OCI-M1 (cell line): ENCODE measurements at places on chromosomes 1 and 21.
A peak's percentile ranks its signal among the peaks of the same experiment; 100 is the strongest.

DNA sequence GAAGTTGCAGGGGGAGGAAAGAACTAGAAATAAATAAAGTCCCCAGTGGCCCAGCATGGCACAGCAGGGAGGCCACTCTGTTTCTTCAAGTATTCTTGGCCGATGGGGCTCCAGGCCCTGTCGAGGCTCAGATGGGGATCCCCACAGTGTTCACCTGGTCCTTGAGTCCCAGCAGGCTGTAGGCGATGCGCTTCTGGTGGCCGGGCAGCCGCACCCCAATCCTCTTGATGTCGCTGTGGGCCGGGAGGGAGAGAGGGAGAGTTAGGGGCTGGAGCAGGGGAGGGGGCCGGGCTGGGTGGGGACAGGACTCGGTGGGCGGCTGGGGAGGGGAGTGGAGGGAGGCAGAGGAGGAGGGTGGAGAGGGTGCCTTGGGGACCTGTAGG is 30.8 kb downstream of the EPHA2 start:
- DNase-seq: no peak

DNA sequence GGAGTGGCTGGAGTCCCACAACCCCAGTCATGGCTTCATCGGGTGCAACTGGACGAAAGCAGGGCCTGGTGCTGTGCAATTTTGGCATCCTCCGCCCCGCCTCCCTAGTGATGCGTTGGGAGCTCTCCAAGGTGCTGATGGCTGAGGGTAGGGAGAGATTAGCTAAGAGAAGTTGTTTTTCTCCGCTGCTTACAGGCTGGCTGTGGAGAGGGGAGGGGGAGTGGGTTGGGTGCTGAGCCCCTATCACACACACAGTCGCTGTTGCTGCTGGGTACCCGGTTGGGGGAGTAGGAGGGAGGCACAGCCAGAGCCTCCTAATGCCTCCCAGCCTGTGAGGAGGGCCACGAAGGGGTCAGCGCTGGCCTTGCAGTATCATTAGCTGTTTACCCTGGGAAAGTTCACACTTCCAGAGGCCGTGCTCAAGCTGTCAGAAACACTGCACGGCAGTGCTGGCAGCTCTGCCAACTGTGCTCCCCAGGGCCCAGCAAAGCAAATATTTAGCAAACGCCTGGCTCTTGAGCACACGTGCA is 110.0 kb downstream of the GRIK3 start:
- DNase-seq: peak; percentile 74

DNA sequence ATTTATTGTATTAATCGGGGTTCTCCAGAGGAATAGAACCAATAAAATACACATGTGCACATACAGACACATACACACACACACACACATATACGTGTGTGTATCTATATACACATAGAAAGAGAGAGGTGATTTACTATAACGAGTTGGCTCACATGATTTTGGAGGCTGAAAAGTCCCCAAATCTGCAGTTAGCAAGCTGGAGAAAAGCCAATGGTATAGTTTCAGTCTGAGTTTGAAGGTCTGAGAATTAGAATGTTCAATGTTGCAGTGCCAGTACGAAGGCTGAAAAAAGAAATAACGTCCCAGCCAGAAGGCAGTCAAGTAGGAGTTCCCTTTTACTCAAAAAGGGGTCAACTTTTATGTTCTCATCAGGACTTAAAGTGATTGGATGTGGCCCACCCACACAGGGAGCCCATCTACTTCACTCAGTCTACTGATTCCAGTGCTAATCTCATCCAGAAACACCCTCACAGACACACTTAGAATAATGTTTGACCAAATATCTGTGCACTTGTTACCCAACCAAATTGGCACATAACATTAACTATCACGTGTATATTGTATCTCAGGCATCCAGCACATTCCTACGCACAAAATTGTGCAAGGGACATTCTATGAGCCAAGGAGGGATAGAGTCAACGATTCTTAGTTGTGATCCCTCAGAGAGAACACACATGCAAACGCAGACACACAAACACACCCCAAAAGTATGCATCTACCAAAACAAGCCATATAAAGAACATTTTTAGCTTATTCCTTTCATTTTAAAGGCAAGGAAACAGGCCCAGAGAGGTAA is 195.5 kb upstream of the DUSP10 start:
- no peak for DNase-seq

- DNase-seq: no peak
These were observed 114.9 kb upstream of the GUCA2B start for GRCh38 chr1:42038261-42038660.

DNA sequence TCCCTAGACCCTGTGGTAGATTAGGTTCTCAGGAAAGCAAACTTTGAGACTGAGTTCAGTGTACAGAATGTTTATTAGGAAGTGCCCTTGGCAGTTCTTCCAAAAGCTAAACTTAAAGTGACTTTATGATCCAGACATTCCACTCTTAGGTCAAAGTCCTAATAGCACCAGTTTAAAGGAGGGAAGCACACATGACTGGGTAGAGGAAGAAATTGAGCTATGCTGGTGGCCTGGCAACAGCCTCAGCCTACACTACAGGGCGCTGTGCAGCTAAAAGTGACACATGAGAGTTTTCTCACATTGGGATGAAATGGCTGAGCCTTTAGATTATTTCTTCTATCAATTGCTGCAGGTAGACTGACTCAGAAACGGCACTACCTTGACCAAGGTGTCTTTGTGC is 280.4 kb downstream of the BRINP2 start:
- DNase-seq: peak; percentile 7

GRCh38 chr1:186429017-186429416 is 31.9 kb downstream of the PDC start:
- no peak for DNase-seq

GRCh38 chr1:108053270-108054013 is 88.5 kb upstream of the VAV3 start:
- no peak for DNase-seq

GRCh38 chr1:199448646-199449045 is 578.9 kb upstream of the NR5A2 start:
- DNase-seq: no peak

DNA sequence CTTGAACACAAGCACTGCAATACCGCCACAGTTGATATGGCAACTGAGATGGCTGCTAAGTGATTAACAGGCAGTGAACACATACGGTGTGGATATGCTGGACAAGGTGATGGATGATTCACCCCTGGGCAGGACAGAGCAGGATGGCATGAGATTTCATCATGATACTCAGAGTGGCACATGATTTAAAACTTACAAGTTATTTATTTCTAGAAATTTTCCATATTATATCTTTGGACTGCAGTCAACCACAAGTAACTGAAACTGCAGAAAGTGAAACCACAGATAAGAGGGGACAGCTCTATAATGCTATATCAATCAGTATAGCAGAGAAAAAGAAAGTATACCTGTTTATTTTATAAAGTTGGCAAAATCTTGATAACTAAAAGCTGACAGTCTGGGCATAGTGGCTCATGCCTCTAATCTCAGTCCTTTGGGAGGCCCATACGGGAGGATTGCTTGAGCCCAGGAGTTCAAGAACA is 47.9 kb downstream of the PHACTR4 start:
- DNase-seq: peak; percentile 95

- DNase-seq: no peak
These were observed 237.6 kb downstream of the PTPRC start for GRCh38 chr1:198876371-198876871.

GRCh38 chr1:77762072-77762476 is 2.4 kb upstream of the USP33 start:
- peak; percentile 69 for DNase-seq

DNA sequence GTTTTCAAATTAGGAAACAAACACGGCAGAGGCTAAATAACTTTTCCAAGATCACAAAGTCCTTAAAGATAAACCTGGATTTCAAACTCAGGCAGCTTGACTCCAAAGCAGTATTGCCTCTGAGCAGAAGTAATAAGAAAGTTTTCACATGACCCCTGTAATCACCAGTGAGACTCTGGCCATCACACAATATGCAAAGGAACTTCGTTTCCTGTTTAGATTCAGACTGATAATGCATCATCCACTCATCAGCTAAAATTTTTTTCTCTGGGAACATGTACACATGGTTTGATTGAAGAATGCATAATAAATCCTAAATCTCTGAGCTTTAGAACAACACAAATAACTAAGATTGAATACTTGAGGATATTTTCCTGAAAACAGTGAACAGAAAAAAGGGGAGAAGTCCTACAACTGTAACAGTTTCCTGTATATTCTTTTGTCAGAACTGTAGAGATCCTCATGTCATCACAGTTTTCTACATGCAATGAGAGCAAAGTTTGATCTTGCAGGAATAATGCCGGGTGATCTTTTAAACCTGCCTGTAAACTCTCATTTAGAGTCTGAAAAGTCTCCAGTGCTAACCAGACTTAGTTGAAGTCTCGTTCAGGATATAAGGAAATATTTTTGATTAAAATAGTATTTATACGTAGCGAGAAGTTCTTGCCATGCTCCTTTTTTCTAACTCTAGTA is 225.3 kb downstream of the SPATA17 start:
- DNase-seq: no peak

DNA sequence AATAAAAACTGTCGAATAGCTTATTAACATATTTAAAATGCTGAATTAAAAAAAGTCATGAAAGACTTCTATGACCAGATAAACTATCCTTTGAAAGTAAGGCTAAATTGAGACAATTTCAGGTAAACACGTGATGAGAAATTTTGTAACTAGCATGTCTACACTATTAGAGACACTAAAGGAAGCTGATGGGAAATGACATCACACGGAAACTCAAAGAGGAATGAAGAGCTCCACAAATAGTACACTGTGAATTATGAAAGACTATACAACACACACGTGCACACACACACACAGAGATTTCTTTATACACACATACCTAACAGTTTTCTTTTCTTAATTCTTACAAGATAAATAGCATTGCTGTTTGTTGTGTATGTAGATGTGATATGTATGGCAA is 70.9 kb upstream of the PLA2G4A start:
- no peak for DNase-seq

DNA sequence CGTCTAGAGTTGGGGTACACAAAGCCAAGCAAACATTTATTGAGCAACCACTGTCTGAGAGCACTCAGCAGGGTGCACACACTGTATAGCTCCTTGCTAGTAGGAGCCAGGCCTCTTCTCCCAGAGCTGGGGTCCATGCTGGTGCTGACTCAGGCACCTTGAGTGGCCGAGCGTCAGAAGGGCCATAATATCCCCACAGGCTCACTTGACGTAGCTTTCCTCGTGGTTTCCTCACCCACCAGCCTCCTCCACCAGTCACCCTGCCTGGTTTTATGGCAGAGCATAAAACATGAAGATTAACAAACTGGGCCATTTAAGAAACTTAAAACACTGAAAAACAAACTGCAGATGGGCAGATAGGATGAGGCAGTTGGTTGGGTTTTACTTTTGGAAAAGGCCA is 361.5 kb downstream of the HHAT start:
- DNase-seq: no peak

DNA sequence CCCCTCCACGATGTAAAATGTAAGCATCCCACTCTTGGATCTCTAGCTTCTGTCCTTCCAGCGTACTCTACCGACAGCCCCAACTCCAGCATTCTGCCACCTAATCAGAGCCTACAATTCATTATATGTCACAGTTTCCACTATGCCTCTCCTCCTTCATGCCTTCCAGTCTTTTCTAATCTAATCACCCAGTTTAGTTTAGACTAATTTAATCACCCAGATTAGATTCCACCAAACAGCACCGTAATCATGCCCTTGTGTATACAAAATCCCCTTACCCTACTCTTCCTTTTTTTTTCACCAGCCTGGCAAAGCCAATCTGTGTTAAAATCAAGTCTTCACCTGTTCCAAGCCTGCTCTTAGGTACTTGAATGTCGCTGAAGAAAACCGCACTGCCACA is 49.8 kb upstream of the KANK4 start:
- no peak for DNase-seq

GRCh38 chr1:109198745-109199144 is 15.0 kb upstream of the SARS1 start:
- DNase-seq: no peak

GRCh38 chr1:234598974-234599616 is 10.9 kb downstream of the IRF2BP2 start:
- peak; percentile 81 for DNase-seq

DNA sequence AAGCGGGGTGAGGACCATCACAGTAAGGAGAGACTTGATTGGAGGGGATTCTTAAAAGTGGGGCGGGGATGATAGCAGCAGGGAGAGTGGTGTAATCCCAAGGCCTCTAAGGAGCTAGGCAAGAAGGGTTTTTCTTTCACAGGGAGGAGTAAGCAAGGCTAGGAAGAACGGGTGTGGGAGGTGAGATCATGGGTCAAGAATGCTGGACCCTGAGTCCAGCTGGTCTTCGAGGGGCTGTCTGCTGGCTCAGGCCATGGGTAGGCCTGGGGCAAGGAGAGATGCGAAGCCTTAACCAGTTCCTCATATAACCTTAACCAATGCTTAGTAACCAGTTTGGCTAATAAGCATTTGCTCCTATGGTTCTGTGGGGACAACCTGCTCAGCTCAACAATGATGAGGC is 599.1 kb downstream of the NPHP4 start:
- DNase-seq: no peak

- DNase-seq: peak; percentile 40
These were observed 1.7 kb upstream of the ZBTB18 start for GRCh38 chr1:244049162-244050013.

GRCh38 chr1:169012416-169012815 is 94.1 kb upstream of the ATP1B1 start:
- no peak for DNase-seq

- DNase-seq: peak; percentile 48
These were observed 6.9 kb downstream of the USP48 start for GRCh38 chr1:21775985-21776562.

GRCh38 chr1:163745204-163745603 is 423.4 kb downstream of the NUF2 start:
- no peak for DNase-seq

DNA sequence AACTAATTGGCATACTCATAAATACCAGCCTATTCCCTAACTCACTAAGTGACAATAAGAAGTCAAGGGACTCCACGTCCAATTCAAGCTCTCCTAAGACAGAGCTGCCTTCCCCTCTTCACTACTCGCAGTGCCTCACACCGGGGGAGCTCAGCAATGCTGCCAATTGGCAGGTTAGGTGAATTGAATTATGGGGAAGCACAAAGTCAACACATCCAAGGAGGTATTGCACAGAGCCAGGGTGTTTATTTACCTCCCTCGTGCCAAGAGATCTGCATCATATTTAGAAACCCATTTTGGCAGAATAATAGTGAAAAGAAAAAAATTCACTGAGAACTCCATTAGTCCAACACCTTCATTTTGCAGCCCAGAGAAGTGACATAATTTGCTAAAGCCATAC is 20.4 kb upstream of the TNR start:
- DNase-seq: no peak

DNA sequence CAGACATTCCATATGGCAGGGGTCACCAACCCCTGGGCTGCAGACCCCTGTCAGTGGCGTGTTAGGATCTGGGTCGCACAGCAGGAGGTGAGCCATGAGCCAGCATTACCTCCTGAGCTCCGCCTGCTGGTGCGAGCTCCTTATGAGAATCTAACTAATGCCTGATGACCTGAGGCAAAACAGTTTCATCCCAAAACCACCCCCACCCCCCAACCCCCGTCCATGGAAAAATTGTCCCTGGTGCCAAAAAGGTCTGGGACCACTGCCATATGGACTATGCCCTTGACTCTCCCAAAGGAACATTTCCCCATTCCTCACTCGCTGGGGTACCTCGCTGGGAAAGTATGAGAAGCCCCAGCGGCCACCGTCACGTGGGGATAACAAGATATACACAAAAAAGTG is 6.4 kb upstream of the CPT2 start:
- DNase-seq: no peak
